NCI-H226 (cell line): ENCODE measurements at places on chromosomes 5 and 9.

GRCh38 chr9:33956544-33956943 is 92.1 kb downstream of the UBAP2 start:
- DNase-seq, result no peak

- peak; percentile 89 for DNase-seq
Observed at GRCh38 chr5:172533399-172534228, 79.3 kb upstream of the SH3PXD2B start.

- no peak for DNase-seq
Observed at GRCh38 chr5:3715062-3715461, 119.4 kb downstream of the IRX1 start.

- DNase-seq, result peak; percentile 12
Observed at GRCh38 chr9:111375817-111376564, 46.0 kb upstream of the OR2K2 start.

- DNase-seq, result peak; percentile 27
Observed at GRCh38 chr9:129102791-129103594, 7.6 kb downstream of the CRAT start.

DNA sequence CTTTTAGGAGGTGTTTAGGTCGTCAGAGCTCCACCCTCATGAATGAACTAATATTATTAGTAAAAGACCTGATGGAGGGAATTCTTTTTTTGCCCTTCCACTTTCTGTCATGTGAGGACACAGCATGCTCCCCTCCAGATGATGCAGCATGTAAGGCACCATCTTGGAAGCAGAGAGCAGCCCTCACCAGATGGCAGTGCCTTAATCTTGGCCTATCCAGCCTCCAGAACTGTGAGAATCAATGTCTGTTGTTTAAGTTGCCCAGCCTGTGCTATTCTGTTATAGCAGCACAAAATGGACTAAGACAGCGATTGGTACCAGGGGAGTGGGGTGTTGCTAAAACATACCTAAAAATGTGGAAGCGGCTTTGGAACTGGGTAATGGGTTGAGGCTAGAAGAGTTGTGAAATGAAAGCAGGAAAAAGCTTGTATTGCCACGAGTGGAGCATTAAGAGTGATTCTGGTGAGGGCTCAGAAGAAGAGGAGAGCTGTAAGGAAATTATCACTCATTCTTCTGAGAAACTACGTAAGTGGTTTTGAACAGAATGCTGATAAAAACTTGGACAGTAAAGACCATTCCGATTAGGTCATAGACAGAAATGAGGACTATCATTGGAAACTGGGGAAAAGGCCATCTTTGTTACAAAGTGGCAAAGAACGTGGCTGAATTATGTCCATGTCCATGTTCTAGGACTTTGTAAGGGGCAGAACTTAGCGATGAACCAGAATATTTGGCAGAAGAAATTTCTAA is 28.6 kb downstream of the PTPDC1 start:
- no peak for DNase-seq

GRCh38 chr9:95175523-95175922 is 142.0 kb downstream of the FANCC start:
- DNase-seq, result no peak

GRCh38 chr5:121019106-121019505 is 555.0 kb downstream of the PRR16 start:
- no peak for DNase-seq

DNA sequence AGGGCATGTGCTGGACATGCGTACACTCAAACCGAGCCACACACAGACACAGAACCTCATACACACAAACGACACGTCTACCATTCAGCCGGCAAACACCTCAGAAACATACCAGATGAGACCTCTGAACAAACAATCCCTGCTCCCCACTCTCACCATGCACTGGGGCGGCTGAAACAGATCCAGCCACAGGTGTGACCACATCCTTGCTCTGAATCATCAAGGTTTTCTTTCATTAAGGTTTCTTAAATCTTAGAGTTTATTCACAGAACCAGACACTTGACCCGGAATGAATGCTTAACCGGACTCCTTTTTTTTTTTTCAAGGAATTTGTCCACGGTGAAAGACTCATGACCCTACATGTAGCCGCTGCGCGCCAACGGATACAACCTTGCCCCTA is 26.2 kb downstream of the TERT start:
- DNase-seq, result no peak

DNA sequence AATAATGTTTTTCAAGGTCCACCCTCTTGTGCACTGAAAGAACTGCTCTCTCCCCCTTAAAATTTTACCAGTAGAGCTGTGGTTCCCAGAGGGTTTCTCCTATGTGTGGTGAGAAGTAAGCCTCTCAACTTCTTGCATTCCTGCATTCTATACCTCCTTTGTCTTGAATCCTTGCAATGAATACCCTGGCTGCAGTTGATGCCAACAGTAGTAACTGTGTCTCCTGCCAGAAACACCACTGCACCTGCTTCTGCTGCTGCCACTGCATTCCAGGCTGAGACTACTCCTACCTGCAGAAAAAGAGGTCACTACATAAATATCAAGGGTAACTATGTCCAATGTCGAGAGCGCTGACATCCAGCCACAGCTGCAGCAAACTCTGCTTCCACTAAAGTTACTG is 203.7 kb downstream of the TMEM167A start:
- DNase-seq, result no peak

DNA sequence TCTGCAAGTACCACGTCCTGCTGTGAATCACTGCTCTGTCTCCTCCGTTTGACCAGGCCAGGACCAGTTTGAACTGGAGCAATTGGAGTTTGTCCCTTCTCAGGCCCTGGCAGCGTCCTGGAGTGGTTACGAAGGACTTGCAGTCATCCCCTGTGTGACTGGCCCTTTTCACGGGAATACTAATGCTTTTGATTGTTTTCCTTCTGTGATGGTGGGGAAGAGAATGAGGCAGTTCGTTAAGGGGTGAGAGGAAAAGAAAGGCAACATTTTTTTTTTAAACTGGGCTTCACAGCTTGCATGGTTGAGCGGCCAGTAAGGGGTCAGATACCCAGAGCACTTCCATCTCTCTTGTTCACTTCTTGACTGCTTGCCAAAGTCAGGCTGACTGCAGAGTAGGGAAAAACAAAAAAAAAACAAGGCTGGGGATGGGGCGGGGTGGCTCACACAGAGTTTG is 153.5 kb upstream of the STK32A start:
- DNase-seq, result no peak

DNA sequence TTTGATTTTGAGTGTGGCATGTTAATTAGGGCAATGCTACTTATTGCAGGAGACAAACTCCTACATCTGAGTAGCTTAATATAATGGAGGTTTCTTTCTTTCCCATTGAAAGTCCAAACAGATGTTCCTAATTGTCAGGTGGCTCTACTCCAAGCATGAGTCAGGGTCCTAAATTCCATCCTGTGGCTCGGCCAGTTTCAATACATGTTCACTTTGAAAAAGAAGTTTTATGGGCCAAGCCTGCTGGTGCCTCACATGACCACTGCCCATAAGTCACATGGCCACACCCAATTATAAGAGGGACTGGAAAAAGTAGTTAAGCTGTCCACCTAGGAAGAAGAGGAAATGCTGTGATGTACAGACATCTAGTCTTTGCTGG is 170.4 kb downstream of the ARRDC3 start:
- DNase-seq, result no peak

GRCh38 chr5:56080375-56081052 is 85.8 kb upstream of the IL6ST start:
- no peak for DNase-seq

- DNase-seq, result no peak
Observed at GRCh38 chr5:1858436-1858835, 24.3 kb downstream of the IRX4 start.

GRCh38 chr9:116842658-116843057 is 155.6 kb downstream of the TRIM32 start:
- DNase-seq, result no peak

- DNase-seq, result no peak
Observed at GRCh38 chr9:92729735-92730155, 34.9 kb downstream of the BICD2 start.

GRCh38 chr5:38259809-38260160 is 1.4 kb downstream of the EGFLAM start:
- no peak for DNase-seq

GRCh38 chr9:134344068-134344799 is 18.0 kb downstream of the RXRA start:
- DNase-seq, result no peak

DNA sequence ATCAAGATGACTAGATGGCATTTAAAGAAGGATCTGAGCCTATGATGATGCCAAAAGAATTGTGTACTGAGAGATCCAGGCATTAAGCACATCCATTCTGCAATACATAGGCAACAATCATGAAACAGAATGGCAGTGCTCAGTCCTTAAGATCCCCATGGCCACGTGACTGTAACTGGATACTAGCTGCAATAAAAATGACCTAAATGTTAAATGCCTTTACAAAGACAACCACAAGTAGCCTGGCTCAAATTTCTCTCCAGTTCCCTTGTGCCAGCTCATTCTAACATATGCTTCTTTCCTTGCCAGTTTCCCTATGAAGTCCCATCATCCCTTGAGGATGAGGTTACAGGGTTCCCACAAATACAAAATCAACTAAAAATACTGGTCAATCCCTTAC is 148.3 kb upstream of the GHR start:
- DNase-seq, result no peak

DNA sequence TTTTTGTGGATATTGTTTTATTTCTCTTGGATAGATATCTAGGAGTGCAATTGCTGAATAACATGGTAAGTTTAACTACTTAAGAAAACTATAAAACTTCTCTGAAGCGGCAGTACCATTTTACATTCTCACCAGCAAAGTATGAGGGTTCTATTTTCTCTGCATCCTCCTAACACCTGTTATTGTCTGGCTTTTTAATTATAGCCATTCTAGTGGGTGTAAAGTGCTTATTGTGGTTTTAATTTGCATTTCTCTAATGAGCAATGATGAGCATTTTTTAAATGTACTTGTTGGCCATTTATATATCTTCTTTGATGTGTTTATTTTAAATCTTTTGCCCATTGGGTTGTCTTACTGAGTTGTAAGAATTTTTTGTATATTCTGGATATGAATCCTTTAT is 28.7 kb downstream of the SMIM32 start:
- no peak for DNase-seq
